ENCODE measurements at places on chromosomes 4 and X.

GRCh38 chr4:39341075-39341725, 25.0 kb downstream of the RFC1 start:
- DNase-seq: no peak

DNA sequence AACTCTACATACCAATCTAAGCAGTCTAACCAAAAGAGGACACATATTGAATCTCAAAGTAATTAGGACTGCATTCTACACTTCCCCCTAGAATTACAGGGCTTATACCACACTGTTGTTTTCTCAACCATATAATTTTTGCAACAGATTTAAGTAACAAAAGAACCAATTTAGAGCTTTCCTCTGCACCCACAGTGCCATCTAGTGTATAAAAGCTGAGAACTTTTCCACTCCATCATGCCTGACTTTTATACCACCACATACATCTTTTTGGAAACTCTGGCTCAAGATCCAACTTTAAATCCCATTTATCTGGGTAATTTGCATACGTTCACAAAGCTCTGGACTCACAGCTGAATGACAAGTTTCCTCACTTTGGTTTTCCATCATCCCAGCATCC, 99.5 kb downstream of the EFHC2 start:
- DNase-seq: no peak

GRCh38 chrX:154057791-154058190, 38.1 kb upstream of the IRAK1 start:
- DNase-seq: no peak

DNA sequence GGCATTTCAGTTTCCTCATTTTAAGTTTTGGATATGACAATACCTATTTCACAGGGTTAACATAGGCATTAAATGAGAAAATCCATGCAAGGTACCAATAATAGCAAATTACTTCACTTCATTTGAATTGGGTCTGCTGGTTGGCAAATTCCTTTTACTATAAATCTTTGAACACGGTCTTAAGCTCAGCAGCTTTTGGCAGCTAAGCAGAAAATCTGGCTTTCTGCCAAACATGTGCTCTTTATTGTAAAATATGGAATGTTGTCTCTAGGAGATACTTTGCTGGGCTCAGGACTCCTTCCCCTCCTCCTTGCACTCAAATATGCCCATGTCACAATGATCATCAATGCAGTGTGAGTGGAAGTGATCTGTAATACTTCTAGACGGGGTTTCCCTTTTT, 16.8 kb upstream of the DMP1 start:
- no peak for DNase-seq

DNA sequence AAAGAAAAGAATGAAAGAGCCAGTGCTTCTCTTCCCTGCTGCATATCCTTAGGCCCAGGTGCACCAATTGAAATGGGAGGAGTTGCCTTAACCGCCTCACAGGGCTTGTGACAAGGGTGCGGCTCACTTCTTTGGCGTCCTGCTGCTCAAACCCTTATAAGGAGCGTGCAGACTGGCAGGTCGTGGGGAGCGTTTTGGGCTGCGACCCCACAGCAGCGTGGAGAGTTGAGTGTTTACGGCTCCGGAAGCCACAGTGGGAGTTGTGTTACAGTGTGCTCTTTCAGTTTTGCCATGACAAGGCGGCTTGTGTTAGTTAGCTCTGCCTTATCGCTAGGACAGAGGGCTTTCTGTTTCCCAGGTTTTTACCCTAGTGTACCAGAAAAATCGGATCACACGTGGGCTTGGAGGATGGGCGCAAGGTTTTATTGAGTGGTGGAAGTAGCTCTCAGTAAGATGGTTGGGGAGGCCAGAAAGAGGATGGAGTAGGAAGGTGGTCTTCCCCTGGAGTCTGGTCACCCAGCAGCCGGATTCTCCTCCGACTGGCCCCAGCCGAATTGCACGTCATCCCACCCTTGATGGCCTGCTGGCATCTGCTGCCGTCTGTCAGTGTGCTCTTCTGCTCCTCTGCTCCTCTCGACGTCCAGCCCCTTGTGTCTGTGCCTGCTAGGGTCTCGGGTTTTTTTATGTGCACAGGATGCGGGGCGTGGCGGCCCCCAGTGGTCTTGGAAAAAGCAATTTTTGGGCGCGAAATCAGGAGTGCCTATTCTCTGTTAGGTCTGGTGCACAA, 718.9 kb downstream of the ARAP2 start:
- DNase-seq: no peak

GRCh38 chrX:968148-968965, 244.1 kb downstream of the CRLF2 start:
- no peak for DNase-seq

DNA sequence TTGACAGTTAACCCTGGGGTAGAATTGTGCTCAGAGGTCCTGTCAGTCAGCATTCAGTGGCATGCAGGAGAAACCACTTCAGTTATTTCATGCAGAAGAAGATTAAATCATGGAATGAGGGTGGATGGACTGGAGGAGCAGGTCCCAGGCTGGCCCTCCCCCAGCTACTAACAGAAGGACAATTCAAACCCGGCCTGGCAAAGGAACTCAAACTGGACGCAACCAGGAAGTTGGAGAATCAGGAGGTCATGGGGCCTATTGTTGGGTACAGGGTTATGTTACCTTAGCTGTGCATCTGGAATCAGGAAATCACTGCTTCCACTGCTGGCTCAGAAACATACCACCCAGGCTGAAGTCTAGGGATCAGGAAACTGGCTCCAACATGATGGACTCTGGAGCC, 121.4 kb downstream of the GPAT3 start:
- DNase-seq: no peak

- no peak for DNase-seq
Observed at GRCh38 chrX:85359051-85359450, 20.4 kb downstream of the POF1B start.

Measured in stimulated activated CD8-positive, alpha-beta memory T cell treated with anti-CD3 and anti-CD28 coated beads, Interleukin-4, amount 100 ng/mL, for 4 hours (primary cell).